Activated CD4-positive, alpha-beta T cell treated with anti-CD3 and anti-CD28 coated beads, Interleukin-2, amount 50 U/mL, for 48 hours (primary cell): ENCODE measurements at places on chromosomes 11 and 22.

- DNase-seq: no peak
Measured at GRCh38 chr11:120122924-120123683, 14.8 kb downstream of the TRIM29 start.

- no peak for DNase-seq
Measured at GRCh38 chr11:123798513-123799252, 7.5 kb downstream of the OR6M1 start.

DNA sequence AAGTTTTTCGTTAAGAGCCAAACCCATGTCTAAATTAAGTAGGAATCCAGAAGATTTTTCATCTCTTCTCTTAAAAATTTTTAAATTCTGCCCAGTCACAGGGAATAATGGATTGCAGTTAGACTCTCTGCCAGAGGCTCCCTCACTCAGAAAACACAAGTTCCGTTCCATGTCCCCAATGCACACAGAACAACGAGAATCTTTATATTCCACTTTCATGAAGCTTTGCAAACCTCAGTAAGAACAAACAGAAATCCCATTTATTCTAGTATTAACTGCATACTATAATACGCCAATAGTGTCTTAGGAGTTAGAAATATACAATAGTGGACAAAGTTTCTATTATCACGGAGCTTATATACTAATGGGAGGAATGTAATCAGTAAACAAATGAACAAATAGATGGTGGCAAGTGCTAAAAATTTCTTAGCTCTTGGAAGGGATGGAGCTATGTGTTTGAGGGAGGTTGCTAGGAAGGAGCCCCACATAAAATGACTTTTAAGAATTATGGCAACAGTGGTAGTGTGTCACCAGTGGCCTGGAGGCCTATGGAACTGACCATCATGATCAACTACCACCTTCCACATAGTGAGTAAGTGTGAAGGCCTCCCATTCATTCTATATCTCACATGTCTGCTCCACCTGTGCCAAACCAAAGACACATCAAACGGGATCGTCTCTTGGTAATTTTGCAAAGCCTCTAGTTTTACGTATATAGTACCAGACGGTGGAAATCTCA lies 24.9 kb downstream of the PICALM start:
- DNase-seq: no peak

GRCh38 chr11:134369656-134370525 lies 38.1 kb downstream of the GLB1L2 start:
- no peak for DNase-seq

DNA sequence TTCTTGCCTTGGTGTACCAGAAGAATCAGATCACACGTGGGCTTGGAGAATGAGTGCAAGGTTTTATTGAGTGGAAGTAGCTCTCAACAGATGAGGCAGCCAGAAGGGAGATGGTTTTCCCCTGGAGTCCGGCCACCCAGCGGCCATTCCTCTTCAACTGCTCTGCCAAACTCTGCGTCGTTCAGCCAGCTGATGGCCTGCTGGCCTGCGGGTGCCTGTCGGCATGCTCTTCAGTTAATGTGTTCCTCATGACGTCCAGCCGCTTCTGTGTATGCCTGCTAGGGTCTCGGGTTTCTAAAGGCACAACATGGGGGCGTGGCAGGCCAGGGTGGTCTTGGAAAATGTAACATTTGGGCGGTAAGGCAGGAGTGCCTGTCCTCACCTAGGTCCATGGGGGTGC lies 487.9 kb upstream of the LRRC4C start:
- DNase-seq: no peak

DNA sequence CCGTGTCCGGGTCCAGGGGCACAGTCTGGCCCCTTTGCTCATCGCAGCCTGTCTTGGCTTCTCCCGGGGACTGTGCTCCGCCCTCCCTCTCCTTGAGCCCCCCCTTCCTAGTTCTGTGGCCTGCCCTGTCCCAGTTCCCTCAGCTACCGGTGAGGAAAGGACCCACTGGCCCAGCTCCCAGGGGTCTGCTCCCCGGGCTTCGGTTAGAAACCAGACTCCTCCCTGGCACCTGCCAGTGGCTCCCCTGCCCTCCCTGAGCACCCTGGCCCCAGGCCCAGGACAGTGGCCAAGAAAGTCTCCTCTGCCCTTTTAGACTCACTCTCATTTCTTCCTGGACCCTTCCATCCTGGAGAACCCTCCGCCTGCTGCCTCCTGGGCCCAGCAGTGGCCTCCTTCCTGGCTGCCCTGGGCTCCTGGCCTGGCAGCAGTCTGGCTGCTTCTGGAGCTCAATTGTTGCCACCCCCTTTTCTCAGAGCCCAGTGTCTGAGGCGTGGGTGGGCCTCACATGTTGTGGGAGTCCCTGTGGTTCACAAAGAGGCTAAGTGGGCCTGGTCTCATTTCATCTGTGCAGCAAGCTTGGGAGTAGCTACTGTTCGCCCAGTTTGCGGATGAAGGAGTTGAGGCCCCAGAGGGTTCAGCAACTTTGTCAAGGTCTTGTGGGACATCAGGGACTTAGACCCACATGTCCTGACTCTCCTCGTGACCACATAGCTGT lies 12.6 kb downstream of the PRDM11 start:
- DNase-seq: no peak

- DNase-seq: no peak
Measured at GRCh38 chr22:41659941-41660340, 28.7 kb downstream of the SNU13 start.

DNA sequence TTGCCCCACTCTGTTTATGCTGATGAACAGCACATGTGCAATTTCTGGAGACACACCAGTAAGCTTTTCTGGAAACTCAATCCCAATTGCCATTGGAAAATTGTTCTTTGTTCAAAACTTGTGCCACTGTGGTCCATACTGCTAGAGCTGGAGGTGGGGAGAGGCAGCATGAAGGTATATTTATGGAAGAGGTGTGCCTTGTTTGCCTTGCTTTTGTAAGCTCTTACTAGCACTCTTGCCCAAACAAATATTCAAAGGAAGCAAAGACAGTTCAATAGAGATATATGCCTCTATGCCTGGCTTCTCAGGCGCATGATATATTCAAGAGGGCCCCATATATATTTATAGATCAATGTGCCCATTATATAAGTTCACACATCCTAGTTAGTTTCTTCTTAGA lies 42.7 kb downstream of the TIMP3 start:
- DNase-seq: no peak

DNA sequence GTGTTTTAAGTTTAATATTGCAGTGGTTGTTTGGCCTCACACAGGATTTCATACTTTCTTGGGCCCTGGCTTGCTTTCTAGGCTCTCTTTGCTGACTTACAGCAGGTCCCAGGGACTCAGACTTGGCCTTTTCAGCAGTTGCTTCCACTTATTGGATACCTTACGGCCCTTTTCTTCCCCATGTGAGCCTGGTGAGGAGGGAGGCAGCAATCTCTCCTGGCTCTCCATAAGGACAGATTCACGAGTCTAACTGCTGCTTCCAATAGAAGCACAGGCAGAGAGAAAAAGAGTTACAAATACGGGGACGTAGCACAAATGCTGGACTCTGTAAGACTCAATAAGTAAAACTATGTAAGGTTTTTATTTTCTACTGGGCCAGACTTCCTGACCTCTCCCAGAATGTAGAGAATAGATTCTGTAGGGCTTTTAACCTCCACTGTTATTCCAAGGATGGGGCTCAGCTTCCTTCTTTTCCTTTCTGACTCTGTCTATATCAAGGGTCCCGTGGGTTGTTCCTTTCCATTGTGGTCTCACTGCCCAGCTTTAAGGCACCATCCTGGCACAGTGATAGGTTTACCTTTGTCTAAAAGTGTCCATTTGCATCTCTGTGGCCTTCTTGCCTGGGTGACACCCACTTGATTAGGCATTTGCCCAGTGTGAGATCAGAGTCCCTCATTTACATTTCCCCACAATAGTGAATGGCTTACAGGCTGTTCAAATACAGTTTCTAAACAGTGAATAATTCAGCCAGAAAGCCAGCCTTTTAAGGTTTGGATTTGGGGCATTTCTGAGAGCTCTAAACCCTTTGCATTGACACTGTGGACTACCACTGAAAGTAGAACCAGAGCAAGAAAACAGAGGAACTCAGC lies 92.8 kb downstream of the RASSF10 start:
- DNase-seq: no peak

DNA sequence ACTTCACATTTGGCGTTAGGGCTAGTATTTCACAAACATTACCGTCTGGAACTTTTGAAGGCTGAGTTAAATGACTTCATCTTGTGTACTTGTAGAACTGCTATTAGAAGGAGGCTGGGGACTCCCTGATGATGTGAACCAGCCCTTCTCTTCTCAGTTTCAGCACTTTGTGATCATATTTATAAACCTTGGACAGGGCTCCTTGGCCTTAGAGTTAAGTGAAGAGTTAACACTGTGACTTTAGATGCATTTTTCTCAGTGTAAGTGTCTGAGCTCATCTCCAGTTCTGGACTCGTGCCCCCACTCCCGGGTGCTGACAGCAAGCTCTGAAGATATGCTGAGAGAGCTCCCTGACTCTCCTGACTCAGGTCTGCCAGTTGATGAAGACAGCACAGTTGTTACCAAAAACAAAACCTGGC lies 8.4 kb downstream of the MIAT start:
- DNase-seq: no peak

DNA sequence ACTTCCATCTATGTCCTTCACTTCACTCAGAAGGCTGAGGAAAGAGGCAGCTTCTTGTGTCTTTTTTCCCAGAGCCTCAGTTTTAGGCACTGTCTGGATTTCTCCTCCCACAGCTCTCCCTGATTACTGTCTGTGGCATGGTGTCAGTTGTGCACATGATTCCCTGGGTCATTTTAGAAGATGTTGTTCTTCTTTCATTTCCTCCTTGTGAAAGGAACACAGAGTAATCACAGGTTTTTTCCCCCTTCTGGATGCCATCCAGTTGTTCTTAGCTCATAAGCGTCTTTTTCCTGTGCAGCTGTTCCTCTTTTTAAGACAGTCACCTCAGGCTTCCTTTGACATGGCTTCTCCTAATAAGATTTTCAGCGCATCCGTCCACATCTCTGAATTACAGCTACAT lies 212.2 kb downstream of the FAM181B start:
- no peak for DNase-seq

DNA sequence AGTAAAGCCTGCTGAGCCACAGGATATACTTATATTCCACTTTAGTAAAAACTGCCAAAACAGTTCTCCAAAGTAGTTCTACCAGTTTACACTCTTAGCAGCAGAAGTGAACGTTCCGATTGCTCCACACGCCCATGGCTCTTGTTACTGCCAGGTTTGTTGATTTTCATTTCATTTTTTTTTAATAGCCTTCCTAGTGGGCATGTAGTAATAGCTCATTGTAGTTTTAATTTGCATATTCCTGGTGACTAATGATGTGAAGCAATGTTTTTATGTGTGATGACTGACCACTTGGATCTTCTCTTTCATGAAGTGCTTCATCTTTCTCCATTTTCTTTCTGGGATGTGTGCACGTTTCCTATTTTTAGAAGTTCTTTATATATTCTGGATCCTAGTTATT lies 4.8 kb upstream of the C11orf97 start:
- no peak for DNase-seq

DNA sequence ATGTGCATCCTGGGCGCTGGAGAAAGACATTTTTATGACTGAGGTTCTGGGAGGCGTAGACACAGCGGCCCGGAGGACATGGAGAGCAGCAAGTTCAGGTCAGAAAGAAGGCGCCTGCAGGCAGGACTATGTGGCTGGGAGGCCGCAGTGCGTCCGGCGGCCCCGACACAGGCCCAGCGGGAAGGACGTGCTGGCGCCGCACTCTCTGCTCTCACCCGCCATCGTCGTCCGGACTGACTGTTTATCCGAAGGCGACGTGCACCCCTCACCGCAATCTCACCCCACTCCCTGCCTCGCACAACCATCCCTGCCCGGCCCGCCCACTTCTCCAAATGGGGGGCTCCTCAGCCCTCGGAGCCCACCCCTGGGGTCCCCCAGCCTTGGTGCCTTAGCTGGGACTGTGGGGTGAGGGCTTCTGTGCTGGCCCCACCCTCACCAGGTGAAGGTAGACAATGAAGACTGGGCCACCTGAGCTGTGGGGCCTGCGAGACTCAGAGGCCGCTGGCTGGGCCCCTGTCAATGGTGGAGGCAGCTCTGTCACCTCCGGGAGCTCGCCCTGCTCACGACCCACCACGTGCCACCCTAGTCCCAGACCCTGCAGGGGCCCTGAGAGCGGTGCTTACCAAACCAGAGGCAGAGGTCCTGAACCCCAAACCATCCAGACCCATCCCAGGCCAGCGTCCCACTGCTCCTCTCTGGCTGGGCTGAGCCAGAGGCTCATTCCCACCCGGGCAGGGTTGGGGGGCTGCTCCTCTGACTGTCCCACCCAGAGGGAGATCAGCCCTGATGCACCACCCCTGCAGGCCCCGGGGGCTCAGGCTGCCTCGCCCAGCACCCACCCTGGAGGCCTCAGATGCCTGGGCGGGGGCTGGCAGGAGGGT lies 16.2 kb upstream of the MUC5B start:
- no peak for DNase-seq

DNA sequence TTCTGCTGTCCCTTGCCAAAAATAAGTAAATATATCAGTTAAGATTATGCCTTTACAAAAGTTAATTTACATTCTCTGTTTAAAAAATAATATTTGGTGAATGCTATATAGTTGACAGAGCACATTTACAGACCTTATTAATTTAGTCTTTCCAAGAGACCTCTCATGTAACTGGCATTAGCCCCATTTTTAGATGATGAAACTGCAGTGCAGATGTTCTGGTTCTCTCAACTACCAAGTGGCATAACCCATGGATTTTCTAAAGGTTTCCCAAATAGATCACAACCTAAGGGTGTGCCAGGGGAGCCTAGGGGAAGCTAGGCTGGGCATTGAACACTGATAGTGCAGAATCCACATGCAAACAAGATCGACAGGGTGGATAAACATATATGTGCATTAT lies 88.5 kb downstream of the RNF169 start:
- DNase-seq: no peak

- DNase-seq: no peak
Measured at GRCh38 chr11:70900540-70900939, 351.8 kb downstream of the SHANK2 start.

GRCh38 chr11:67301951-67302516 lies 1.3 kb upstream of the SSH3 start:
- no peak for DNase-seq

- no peak for DNase-seq
Measured at GRCh38 chr22:28822930-28823551, 22.7 kb upstream of the XBP1 start.

GRCh38 chr11:13857828-13858227 lies 104.7 kb upstream of the SPON1 start:
- DNase-seq: no peak

- no peak for DNase-seq
Measured at GRCh38 chr11:73547706-73548595, 50.0 kb downstream of the FAM168A start.

- DNase-seq: no peak
Measured at GRCh38 chr11:96246718-96247552, 96.1 kb downstream of the MAML2 start.

DNA sequence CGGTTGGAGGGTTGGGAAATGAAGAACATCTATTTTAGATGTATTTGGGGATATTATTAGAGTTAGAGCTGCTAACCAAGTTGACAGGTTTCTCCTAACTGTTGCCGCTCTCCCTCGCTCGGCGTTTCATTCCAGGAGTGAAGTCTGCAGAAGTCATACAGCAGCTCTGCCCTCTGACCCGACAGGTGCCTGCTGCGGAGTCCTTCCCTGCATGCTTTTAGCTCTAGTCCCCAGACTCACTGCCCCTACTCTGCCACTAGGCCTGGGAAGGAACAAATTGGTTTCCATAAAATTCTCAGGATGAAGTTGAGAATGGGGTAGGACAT lies 124.9 kb downstream of the DBX1 start:
- no peak for DNase-seq

GRCh38 chr11:113167599-113167998 lies 146.8 kb upstream of the TTC12 start:
- DNase-seq: no peak
